ENCODE measurements at places on chromosomes 3 and 15.
A peak's percentile ranks its signal among the peaks of the same experiment; 100 is the strongest.

- peak; percentile 44 for DNase-seq
These were observed 31.1 kb downstream of the ACAN start for GRCh38 chr15:88834211-88834812.

DNA sequence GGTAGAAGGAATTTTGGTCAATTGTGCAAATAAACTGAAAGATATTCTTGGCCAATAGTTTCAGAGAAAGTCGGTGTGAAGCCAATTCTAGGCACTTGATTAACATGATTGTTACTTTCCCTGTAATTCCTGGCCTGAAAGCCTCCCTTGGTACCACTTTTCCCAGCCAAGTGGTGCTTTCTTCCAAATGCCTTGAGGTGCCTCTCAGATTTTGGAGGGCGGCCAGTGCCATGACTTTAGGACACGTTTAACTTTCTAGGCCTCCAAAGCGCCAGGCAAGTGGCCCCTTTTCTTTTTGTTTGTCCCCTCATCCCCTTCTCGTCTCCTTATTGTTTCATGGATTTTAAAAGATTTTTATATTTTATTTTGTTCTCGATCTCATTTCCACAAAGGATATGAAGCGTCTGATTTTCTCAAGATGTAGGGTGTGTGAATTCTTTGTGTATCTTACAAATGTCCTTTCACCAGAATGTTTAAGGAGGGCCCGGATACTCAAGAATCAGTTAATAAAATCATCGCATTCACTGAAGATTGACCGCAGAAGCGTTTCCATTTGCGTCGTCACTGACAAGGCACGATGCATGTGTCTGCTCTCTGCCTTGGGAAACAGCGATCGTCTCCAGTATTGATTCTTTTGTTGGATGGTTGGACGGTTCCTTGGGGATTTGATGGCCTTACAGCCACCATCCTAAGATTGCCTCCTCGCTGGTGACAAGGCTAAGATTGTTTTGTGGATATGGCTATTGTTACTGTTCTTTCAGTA is 87.8 kb downstream of the ASB7 start:
- DNase-seq, result no peak

DNA sequence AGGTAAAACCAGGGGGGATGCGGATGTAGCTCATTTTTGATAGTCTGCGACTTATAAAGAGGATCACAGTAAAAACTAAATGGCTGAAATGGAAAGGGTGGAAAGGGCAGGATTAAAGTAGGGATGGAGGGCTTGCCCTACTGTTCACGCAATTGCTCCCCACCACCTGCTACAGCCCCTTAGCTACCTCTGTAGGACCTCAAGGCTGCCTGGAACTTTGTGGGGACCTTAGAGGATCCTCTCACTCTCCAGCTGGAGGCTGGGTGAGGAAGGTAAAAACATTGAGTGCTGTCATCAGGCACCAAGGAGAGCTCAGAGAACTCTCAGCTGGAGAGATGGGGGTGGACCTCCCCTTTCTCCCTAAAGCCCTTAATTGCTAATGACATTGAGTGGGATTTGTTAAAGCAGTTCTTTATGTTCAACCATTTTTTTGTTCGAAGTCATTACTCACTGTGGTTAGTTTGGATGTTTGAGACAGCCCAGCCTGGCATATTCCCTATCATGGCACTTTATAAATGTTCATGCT is 213.0 kb downstream of the CLSTN2 start:
- no peak for DNase-seq

- no peak for DNase-seq
These were observed 38.6 kb upstream of the RAB6B start for GRCh38 chr3:133934073-133934970.

GRCh38 chr15:92232317-92232716 is 161.4 kb upstream of the ST8SIA2 start:
- no peak for DNase-seq

DNA sequence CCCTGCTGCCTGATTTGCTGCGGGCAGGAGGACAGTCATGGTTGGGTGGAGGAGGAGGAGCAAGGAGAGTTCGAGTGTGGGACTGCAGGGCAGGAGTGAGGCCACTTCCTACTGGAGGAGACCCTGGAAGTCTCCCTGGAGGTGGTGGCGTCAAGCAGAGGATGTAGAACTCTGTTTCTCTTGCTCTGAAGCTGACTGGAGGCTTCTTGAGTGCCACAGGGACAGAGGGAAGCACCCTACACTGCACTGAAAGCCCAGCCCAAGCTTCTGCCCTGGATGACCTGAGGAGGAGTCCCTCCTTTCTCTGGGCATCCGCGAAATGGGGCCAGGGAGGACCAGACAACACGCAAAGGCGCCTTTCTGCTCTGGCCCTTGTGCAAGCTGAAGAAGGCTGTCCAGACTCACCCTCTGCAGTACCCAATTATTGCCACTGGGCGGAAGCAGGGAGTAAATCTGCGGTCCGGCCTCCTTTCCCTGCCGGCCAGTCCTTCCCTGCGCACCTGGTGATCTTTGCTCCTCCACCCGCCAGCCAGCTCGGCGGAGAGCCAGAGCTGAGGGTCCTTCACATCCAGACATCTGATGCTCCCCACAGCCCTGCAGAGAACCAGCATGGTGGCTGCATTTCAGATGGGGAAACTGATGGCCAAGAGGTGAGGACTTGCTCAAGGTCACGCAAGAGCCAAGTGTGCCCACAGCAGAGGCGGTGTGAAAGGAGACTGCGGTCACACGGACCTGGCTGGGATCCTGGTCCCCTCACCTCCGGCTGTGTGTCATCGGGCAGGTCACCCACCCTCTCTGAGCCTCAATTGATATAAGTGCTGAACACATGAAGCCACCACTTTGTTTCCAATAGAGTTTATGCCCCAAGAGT is 207.1 kb downstream of the TBC1D2B start:
- DNase-seq, result peak; percentile 39

DNA sequence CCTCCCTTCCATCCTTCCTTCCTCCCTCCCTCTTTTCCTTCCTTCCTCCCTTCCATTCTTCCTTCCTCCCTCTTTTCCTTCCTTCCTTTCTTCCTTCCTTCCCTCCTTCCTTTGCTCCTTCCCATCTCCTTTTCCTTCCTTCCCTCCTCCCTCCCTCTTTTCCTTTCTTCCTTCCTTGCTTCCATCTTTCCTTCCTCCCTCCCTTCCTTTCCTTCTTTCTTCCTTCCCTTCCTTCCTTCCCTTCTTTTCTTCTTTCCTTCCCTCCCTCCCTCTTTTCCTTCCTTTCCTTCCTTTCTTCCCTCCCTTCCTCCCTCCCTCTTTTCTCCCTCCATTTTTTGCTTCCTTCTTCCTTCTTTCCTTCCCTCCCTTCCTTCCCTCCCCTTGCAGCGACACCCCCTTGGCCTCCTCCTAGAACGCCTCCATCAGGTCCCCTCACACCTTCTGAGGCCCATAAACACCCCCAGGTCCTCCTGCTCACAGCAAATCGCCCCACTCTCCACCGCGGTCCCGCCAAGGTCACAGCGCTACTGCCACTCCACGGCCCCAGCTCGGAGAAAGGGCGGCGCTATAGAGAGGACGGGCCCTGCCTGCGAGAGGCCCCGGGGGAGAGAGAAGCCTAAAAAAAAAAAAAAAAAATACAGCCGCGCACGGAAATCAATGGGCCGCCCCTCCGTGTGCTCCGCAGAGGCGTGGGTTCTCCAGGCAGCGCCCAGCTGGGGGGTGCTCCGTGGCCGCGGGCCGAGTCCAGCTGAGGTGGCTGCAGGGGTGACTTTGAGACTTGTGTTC is 328.2 kb downstream of the OCA2 start:
- no peak for DNase-seq

DNA sequence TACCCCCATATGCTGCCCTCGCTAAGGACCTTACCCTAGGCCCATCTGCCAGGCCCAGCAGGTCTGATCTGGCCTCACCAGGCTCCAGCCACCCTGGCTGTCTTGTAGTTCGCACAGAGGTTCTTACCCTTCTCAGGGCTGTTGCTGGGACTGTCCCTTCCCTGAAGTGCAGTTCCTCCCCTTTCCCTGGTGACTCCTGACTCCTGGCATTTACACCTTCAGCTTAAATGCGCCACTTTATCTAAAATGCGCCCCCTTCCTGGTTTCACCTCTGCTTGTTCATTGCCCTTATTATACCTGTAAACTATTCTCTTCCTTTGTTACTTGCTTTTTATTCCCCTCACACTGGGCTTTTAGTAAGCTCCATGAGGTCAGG is 835 bp upstream of the TTLL3 start:
- DNase-seq, result peak; percentile 24

- DNase-seq, result no peak
These were observed 185.2 kb upstream of the CADPS start for GRCh38 chr3:63060412-63060811.

DNA sequence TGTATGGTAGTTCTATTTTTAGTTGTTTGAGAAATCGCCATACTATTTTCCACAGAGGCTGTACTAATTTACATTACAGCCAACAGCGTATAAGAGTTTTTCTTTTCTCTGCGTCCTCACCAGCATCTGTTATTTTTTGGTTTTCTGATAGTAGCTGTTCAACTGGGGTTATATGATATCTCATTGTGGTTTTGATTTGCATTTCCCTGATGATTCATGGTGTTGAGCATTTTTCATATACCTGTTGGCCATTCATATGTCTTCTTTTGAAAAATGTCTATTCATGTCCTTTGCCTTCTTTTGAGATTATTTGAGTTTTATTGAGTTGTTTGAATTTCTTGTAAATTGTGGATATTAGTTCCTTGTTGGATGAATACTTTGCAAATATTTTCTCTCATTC is 114.6 kb downstream of the LRRK1 start:
- DNase-seq, result no peak

DNA sequence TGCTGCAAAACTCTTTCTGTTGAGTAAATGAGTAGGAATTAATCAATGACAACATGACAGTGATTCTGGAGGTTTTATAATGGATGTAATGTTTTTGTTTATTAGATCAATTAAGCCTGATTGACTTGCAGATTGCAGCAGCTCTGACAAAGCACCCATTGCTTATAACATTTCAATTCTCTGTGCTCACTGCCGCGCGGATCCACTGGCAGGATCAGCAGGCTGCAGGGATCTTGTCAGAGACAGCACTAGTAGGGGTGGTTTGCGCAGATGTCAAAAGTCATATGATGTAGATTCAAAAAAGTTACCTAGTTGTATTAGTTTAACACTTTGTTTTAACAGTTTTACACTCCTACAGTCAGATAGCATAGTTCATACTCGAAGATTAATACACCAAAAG is 93.4 kb downstream of the MBNL1 start:
- DNase-seq, result no peak

- no peak for DNase-seq
These were observed at the start of gene P3H2 for GRCh38 chr3:190120269-190121060. Gene P3H2, minus strand, starts transcription at chr3:190120897. Its CDS starts 166 bp downstream, at chr3:190120731.

DNA sequence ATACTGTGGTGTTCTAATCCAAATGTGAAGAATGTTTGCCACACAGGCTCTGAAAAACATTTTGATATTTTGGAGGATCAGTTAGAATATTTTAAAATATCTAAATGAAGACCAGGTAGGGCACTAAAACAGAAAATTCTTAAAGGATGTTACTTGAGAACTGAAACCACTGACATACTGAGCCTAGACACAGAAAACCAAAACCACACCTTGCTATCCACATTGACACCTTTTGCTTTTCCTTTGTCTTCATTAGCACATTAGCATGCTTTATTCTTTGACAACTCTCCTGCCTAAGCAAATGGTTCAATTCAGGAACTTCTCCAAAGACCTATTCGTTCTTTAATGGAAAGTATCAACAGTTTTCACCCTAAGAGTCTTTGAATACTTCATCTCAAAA is 835.9 kb upstream of the GRM7 start:
- DNase-seq, result no peak

GRCh38 chr3:58066842-58067241 is 58.6 kb downstream of the FLNB start:
- DNase-seq, result no peak

- DNase-seq, result no peak
These were observed 19.2 kb downstream of the SUCLG2 start for GRCh38 chr3:67635257-67635656.

- no peak for DNase-seq
These were observed 692.3 kb downstream of the ZPLD1 start for GRCh38 chr3:103127098-103127630.

DNA sequence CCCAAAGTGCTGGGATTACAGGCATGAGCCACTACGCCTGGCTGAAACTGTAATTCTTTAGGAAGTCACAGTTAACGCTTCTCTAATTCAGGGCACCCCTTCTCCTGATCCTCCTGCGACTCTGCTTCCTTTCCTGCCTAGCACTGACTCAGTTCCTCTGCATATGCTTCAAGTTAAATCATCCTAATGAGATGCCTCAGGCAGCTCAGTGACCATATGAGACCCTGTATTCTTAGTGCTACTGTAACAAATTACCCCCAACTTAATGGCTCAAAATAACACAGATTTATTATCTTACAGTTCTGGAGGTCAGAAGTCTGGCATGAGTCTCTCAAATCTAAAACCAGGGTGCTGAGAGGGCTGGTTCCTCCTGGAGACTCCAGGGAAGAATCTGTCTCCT is 271.8 kb upstream of the LYSMD4 start:
- DNase-seq, result no peak

DNA sequence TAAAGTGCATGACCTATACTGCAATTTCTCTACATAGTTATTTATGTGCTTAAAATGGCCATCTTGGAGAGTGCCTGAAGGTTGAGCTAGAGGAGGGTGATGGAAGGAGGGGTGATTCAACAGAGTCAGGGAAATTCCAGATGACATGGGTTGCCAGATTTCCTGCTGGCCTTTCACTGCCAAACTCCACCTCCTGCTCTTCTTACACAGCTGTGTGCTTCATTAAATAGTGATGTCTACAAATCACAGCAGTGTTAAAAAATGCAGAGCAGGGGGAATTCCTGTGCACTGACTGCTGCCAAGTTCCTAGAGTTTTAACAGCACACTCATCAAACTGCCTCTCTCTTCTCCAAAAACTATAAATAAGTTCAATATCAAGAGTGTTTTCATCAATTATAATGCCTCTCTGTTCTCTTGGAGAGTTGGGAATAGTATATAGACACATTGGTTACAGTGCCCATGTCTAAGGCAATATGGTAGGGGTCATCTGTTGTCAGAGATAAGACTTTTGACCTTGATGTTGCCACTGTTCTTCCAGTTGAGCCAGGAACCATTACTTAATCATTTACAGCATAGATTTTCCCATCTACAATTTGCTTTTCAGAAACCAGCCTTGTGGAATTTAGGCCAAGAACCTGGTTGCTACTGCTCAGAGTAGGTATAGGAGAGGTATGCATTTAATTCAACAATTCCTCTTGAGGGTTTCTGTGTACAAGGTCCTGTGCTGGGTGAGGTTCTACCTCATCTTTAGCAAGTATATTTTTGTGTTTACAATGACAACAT is 79.6 kb downstream of the TP63 start:
- no peak for DNase-seq

GRCh38 chr3:84789961-84790360 is 168.8 kb upstream of the CADM2 start:
- no peak for DNase-seq

All from CD4-positive, alpha-beta T cell treated with Interleukin-17A for 4 hours (primary cell).